Naive B cell (primary cell): ENCODE measurements at places on chromosomes 16 and 17. TPM values are rescaled to one million over a fixed set of nuclear protein-coding genes. Genes with fewer than 3 reads are reported as not detected.

Gene KCNJ18
- polyA plus RNA-seq, result not detected

- DNase-seq, result no peak
Measured at GRCh38 chr17:10311131-10311530, 61.7 kb downstream of the MYH13 start.

DNA sequence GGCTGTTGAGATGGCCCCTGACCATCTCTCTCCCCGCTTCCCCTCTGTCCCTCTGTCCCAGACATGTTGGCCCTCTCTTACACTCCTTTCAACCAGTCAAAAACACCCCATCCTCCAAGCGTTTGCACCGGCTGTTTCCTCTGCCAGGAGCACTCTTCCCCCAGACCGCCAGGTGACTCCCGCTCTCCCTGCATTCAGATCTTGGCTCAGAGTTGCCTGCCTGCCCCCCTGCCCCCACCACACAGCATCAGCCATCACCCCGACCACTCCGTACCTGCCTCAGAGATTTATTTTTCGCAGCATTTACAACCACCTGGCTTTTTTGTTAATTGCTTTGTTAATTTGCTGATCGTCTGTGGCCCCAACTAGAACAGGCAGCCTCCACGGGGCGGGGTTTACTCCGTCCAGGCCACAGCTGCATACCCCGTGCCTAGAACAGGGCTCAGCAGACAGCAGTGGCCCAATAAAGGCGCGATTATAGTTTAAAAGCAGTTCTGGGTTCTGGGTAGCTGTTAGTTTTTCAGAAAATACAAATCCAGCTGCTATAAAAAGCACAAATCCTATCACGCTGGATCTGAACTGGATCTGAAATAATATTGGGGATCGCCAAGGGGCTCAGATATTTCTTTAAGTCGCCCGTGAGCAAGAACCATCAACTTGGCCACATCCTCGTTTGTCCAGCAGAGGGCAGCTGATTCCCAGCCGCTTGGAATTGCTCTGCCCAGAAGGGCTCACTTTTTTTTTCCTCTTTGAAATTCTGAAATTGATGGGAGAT lies 173.6 kb downstream of the IRF8 start:
- DNase-seq, result no peak

- no peak for DNase-seq
Measured at GRCh38 chr17:37086334-37086733, 137.6 kb downstream of the AATF start.

DNA sequence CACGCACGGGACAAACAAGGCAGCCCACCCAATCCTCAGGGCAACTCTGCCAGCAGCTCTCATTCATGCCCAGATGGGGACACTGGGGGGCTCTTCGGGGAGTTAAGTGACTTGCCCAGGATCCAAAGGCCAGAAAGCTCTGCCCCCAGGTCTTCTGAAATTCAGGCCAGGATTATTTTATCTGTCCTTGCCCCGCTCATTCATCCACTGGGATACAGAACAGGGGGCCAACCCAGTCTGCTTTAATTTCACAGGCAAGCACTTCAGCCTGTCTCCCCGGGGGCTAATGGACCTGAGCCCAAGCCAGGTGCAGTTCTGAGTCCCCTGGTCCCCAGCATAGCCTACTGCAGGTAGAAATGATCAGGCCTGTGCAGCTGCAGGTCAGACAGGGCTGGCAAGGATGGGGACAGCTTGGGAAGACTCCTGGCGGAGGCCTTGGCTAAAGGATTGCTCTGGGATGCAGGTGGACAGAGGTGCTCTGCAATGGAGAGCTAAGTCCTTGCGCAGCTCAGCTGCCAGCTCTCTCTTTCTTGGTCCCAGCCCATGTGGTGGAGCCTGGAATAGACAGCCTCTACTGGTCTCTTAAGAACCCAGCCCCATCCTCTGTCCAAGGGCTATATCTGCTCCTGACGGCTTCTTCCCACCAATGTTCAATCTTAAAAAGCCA lies 766 bp upstream of the B3GNT9 start:
- no peak for DNase-seq

GRCh38 chr16:88468275-88469129 lies 15.4 kb downstream of the ZFPM1 start:
- DNase-seq, result no peak

DNA sequence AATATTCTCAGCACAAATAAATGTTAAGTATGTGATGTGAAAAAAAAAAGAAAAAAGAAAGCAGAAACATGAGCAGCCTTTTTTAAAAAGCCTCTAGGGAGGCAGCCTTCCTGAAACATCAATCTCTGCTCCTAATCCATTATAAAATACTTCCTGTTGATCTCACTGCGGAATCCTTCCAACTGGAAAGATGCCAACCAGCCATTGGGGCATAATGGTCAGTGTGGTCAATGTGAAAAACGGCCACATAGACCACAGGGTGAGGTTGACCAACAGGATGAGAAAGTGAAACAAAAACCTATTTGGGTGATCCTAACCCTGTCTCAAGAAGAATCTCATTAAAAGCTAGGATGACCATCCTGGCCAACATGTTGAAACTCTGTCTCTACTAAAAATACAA lies 26.1 kb upstream of the ABCA8 start:
- no peak for DNase-seq
